ENCODE measurements at places on chromosomes 16 and 17. TPM values are rescaled to one million over a fixed set of nuclear protein-coding genes. Genes with fewer than 3 reads are reported as not detected.

Gene TMEM100
- total RNA-seq: 13.5 TPM

Gene RNF222
- not detected for total RNA-seq

Gene FOXC2
- 20.0 TPM for total RNA-seq

Gene TAT
- total RNA-seq: 0.13 TPM

Gene ADAP2
- total RNA-seq: 26.9 TPM

Gene CYBA
- 87.4 TPM for total RNA-seq

Gene KRTAP1-5
- not detected for total RNA-seq

Gene KRTAP4-4
- total RNA-seq: not detected

Gene FSCN2
- total RNA-seq: 1.6 TPM

Gene EPX
- total RNA-seq: not detected

Gene CHST5
- total RNA-seq: 0.27 TPM

Gene ODAD4
- total RNA-seq: 2.9 TPM

Gene PHOSPHO1
- 6.2 TPM for total RNA-seq

Gene PMP22
- total RNA-seq: 2,465 TPM

Gene TBC1D3B
- total RNA-seq: 8.9 TPM

Gene LPO
- total RNA-seq: not detected

Gene KIF18B
- 0.40 TPM for total RNA-seq

Gene ALOX12
- total RNA-seq: not detected

Gene FBXW10B
- total RNA-seq: 0.94 TPM

Gene MYH3
- 4.3 TPM for total RNA-seq

Gene NPIPB6
- 8.5 TPM for total RNA-seq

Gene DPEP3
- total RNA-seq: not detected

Gene UBE2I
- 95.7 TPM for total RNA-seq

Gene TLCD1
- total RNA-seq: 3.1 TPM

Gene AURKB
- total RNA-seq: 48.5 TPM

Gene OR2C1
- 0.40 TPM for total RNA-seq

Gene GPS2
- 53.8 TPM for total RNA-seq

Gene KRT31
- not detected for total RNA-seq

Gene PRPSAP1
- 74.3 TPM for total RNA-seq

Gene RAP1GAP2
- total RNA-seq: 8.4 TPM

Gene MSLN
- total RNA-seq: 2.9 TPM

Gene PPL
- 85.1 TPM for total RNA-seq
